ENCODE measurements at places on chromosomes 6 and 20.

DNA sequence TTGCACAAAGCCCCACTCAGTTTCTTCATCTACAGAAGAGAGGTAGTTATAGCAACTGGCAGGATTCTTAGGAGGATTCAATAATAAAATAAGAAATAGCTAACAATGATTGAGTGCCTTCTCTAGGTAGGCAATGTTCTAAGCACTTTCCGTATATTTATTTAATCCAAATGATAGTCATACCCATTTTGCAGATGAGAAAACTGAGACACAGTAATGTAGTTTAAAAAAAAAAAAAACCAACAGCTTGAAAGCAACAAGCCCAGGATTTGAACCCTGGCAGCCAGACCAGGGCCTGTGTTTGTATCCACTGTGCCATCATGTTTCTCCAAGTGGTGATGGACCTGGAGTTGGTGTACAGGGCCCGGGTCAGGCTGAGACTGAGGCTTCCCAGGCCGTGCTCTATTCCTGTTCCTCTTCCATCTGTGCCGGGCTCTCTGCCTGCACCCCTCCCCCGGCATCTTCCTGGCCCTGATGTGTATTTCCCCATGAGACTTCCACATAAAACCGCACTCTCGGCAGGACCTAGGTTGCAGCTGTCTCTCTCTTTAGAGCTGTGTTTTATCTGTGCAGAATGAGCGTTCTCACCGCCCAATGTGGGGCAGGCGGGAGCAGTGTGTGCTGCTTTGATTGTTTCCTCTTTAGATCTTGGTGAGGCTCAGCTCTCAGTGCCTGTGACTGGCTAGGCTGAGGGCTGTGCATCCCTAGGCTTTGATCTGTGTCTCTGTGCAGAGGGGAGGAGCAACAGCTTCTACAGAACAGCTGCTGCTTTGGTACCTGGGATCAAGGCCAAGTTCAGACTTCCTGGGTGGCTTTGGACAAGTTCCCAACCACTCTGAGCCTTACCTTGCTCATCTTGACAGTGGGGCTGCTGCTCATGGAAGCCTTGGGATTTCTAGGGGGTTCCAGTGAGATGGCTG is 49.5 kb downstream of the TOX2 start:
- DNase-seq = no peak

DNA sequence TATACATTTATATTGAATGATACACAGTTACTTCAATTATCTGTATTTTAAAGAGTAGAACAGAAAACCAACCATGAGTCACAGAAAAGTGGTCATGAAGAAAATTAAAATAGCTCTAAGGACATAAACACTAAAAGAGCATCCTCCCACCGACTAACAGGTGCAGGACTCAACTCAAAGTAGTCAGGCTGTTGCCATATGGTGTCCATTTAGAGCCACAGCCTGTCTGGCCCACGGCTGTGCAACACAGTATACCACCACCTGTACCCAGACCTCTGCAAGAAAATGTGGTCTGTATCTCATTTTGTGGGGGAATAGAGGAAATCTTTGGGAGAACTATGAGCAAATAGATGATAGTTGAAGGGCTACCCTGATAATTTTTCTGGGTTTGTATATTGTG is 449.8 kb upstream of the RNF217 start:
- DNase-seq = no peak

DNA sequence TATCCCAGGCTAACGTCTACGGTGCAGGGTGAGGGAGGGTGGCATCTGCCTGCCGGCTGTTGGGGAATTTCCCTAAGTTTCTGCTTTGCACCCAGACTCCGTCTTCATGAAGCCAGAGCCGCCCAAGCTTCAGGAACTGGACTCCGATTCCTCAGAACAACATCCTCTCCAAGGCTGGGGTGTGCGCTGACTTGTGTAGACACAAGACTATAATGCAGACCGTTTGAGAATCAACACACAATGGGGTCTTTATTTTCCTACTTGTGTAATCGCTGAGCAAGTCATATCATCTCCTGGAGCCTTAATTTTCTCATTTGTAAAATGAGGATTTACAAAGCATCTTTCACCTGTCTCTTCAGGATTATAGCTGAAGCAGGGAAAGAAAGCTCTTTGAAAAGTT is 160.5 kb upstream of the AGPAT4 start:
- no peak for DNase-seq

DNA sequence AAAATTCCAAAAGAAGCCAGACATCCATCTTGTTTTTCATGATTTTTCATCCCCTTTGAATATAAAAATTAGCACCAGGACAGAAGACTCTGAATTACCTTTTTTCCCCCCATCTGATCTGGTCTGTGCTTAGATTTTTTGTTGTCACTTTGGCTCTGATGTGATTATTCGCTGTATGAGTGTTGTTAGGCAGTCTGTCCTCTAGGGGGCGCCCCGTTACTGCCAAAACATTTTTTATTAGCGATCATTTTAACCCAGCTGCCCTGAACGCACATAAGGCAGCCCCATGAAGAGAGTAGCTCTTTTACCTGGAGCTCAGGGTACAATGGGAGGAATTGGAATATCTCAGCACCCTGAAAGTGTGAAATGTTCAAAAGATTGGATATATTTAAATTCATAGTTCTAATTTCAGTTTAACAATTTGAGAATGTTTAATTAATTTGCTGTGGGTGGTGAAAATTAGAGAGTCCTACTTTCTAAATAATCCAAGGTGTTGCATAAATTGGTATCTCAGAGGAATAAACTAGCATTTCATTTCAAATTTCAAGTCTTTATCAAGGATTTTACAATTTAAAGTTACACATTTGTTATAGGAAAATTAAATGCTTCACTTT is 60.8 kb downstream of the PRPH2 start:
- peak; percentile 45 for DNase-seq

- peak; percentile 22 for DNase-seq
Observed at GRCh38 chr6:52233975-52234823, 10.1 kb downstream of the IL17F start.

- DNase-seq = no peak
Observed at GRCh38 chr6:79307321-79308036, 73.0 kb upstream of the HMGN3 start.

DNA sequence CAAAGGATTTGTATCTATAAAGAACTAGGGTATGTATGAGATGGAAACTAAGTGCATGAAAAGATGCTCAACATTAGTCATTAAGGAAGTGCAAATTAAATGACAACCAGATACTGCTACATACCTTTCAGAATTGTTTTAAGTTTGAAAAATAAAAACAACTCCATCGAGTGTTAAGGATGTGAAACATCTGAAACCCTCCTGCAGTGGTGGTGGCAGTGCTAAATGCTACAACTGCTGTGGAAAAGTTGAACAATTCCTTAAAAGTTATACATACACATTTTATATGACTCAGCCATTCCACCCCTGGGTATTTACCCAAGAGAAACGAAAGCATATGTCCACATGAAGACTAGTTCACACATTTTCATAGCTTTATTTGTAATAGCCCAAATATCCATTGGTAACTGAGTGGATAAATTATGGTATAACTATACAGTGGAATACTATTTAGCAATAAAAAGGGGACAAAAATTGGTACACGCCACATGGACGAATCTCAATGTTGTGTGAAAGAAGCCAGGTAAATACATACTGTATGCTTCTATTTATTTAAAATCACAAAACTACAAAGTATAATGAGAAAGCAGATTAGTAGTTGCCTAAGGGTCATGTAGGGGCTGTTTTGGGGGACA is 10.6 kb downstream of the ARMH2 start:
- DNase-seq = no peak

DNA sequence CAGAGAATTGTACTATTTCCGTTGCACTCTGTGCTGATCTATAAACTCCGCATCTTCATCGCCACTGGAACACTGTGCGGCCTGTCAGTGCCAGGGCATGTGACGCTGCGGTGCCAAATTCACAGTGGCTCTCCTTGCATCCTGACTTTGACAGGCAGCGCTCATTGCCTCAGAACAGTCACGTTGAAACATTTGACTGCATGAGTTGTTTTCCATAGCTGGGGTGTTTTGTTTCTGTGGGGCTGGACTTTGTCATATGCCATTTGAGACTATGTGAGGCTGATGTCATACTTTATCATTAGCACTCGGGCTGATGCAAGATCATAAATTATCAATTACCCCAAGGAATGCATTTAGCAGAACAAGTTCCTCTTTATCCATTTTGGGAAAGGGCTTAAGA is 32.7 kb downstream of the CFAP61 start:
- no peak for DNase-seq

DNA sequence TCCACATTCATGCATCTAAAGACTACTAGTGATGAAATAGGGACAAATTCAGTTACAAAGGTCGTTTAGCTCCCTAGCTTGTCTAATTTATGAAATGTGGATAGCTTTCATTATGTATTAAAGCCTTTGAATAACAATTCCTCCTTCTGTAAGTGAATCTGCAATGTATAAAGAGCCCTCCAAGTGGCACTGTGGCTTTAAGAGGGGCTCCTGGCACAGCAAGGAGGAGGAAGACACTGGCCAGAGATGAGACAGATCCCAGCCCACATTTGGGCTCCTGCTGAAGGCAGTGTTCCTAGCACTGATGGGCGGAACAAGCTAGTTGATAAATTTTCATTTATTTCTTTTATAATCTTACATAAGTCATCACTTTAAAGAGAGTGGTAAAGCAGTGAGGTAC is 17.6 kb upstream of the FUCA2 start:
- DNase-seq = no peak

- no peak for DNase-seq
Observed at GRCh38 chr6:168099201-168100010, 20.4 kb upstream of the FRMD1 start.

- DNase-seq = no peak
Observed at GRCh38 chr6:156946370-156946936, 169.3 kb downstream of the ARID1B start.

DNA sequence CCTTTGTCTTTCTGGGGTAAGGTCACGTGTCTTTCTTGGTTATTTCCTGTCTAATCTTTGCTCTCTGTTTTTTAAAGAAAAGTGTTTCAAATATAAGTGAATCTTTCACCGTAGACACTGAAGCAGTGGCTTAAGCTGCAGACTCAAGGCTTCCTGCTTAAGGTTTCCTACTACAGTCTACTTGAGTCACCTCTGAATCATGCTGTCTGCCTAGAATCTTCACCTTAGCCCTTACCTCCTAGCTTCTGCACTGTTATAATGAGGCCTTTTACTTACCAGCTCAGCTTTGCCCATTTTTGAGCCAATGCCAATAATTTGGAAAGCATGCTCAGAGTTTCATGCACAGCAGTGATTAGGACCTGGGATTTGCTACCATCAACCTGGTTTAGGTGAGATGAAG is 30.6 kb downstream of the ADGRF4 start:
- no peak for DNase-seq

DNA sequence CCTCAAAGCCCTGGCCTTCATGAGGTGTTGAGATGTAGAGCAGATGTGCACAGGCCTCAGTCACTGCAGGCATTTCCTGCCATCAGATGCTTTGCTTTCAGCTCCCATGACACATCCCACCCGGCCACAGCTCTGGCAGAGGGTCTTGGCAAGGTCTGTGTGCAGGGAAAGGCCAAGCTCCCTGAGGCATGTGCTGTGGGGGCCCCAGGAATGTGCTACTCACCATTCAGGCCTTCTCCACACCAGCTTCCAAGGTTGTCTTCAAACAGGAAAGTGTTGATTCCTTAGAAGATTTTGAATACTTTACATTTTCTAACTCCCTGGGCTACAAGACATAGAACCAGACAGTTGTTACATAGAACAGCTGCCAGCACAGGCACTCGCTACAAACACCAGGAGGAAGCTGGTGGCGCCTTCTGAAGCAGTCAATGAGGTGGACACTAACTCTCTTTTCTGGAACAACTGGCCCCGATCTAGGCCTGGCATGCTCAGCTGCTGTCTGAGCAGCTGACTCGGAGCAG is 27.8 kb downstream of the CASS4 start:
- DNase-seq = peak; percentile 94

DNA sequence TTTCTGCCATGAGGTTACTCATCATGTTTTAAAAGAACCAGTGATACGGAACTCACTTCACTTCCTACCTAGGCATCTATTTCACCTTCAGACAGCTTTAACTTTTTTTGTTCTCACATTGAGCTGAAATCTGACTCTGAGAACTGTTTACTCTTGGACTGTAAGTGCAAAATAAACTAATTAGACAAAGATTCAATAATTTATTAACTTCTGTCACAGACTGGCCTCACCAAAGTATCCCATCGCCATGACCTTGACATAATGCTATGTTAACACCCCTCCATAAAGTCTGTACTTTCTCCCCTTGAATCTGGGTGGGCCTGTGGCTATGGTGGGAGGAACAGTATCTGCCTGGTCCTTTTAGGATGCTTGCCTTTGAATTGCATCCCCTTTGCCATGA is 448.1 kb downstream of the CBLN4 start:
- no peak for DNase-seq

DNA sequence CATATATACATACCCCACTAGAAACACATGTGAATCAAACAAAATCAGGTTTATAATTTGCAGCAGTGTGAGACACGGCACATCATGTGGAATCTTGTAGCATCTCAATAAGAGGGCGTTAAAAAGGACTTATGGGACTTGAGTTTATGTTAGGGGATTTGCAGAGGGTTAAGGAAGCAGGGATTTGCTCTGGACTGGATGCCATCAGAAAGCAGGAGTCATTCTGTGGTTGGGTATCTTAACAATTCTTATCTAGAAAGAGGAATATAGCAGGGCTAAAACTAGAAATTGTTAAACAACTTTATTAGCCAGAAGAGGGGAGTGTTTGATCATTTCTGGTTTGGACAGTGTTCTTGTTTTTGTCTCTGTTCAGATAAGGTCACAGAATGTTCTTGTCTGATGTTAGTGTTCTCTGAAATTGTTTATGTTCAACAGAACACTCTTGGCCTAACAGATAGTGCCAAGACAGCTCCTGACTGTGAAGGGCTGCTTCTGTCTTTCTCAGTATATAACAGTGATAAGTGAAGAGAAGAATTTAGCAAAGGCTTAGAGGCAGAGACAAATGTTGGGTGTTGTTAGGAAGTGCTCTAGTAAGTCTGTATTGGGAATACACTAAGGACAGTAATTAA is 39.2 kb downstream of the LIN28B start:
- no peak for DNase-seq

DNA sequence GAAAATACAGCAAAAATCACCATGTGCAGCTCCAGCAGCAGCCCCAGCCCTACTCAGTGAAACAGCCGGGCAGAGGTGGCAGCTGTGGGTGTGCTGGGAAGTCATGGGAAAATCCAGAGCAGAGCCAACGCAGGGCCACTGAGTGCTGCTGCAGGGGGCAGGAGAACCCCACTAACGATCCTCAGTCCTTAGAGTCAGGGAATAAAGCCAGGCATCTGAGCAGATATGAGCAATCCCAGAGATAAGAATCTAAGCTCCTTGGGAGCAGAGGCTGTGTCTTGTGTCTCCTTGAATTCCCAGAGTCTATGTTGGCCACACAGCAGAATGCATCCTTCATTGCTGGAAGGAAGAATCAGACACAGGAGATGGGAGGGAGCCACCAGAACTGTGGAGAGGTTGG is 493.1 kb upstream of the MAP3K7 start:
- no peak for DNase-seq

- no peak for DNase-seq
Observed at GRCh38 chr6:130927305-130927704, 100.1 kb downstream of the SMLR1 start.
